ENCODE measurements at places on chromosomes 7 and 10.

DNA sequence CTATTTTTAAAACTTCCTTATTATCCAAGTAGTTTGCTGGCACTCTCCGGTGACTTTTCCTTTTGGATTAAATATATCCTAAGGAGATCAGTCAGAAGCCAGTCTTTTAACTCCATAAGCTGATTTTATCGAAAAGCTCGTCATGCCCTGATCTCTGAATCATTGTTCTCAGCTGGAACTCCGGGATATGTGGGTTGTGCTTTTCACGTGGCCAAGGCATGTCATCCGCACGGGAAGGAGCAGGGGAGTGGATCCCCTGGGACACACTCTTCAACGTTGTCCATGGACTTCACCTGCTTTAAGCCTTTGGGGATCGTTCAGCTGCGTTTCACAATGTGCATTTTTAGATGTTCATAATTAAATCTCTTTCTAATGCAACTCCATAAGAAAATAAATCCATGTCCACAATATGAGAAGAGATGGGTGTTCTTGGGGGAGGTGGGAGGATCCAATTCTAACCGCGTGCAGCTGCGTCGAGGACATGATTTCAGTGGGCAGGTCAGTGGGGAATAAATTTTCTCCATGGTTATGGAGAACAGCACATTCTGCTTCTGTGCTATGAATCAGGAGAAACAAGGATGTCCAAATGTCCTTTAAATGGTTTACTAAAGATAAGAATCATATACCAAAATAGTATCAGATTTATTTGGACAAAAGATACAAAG is 229.5 kb upstream of the ADARB2 start:
- peak; percentile 40 for DNase-seq

- DNase-seq = no peak
These were observed 3.5 kb upstream of the RGS10 start for GRCh38 chr10:119546009-119546408.

GRCh38 chr7:25642849-25643248 is 414.6 kb upstream of the NPVF start:
- DNase-seq = no peak

DNA sequence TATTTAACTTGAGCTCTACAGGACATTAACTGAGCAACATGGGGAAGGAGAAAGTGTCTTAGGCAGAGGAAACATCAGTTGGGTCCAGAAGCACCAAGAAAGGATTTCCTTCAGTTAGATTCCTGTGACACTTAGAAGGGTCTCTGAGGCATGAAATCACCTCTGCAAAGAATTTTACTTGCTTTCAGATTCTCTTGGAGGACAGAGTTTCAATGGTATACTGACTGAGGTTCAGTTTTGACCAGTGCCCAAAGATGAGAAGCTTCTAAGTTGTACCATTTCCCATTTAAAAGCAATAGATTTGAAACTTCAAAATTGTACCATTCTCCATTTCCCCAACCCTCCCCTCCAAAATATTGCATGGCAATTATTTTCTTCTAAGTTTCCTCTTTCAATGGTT is 102.4 kb downstream of the CHCHD3 start:
- DNase-seq = no peak

DNA sequence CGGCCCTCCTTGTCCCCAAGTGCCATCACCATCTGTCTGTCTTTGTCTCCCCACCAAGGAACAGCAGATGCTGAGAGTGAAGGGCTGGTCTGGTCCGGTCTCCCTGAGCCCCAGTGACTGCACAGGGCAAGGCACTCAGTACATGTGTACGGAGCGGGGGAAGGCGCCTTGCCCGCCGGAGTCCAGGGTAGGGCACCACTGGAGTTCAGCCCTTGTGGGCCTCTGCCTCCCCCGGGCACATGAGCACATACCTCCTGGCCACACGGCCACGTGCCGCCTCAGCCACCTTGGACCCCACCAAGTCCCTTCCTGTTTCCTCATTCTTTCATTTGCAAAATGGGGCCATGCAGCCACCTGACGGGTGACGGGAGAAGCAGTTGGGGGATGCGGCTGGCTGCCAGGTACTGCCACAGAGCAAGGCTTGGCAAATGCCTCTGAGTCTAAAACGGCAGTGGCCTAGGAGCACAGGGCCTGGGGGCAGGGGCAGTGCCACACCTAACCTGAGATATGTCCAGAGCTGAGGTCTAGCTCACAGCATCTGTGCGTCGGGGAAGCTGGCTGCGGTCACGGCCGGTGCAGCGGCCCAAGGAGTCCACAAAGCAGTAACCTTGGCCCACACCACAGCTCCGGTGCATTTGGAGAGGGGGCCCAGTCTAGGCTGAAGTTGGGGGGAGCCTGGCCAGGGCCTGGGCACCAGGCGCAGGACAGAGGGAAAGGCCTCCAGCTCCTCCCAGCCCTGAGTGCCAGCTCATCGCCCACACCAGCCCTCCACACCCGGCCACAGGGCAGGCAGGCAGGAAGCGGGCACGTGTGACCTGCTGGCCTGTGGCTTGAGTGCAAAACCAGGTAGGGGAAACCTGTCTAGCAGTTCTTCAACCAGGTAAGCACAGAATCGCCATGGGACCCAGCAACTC is 5.2 kb downstream of the ADAP1 start:
- no peak for DNase-seq

DNA sequence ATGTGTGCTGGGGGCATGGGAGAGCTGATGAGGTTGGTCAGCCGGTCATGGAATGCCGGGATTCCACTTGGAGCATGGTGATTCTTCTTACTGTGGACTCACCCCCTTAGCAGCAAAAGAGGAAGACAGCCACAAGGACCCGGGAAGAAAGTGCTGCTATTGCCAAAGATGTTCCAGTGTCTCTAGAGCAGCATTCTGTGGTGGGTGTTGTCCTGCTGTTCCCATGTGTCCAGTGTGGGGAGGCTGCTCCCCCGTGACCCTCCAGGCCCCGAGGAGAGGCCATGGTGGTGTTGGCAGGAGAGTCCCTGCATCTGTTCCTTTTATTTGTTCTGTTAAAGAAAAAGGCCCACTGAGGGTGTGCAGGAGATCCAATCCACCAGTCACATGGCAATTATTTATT is 499.4 kb downstream of the RPS24 start:
- DNase-seq = no peak

GRCh38 chr7:106744563-106745091 is 83.7 kb upstream of the CCDC71L start:
- DNase-seq = no peak

GRCh38 chr7:44305564-44306507 is 19.6 kb downstream of the CAMK2B start:
- no peak for DNase-seq

DNA sequence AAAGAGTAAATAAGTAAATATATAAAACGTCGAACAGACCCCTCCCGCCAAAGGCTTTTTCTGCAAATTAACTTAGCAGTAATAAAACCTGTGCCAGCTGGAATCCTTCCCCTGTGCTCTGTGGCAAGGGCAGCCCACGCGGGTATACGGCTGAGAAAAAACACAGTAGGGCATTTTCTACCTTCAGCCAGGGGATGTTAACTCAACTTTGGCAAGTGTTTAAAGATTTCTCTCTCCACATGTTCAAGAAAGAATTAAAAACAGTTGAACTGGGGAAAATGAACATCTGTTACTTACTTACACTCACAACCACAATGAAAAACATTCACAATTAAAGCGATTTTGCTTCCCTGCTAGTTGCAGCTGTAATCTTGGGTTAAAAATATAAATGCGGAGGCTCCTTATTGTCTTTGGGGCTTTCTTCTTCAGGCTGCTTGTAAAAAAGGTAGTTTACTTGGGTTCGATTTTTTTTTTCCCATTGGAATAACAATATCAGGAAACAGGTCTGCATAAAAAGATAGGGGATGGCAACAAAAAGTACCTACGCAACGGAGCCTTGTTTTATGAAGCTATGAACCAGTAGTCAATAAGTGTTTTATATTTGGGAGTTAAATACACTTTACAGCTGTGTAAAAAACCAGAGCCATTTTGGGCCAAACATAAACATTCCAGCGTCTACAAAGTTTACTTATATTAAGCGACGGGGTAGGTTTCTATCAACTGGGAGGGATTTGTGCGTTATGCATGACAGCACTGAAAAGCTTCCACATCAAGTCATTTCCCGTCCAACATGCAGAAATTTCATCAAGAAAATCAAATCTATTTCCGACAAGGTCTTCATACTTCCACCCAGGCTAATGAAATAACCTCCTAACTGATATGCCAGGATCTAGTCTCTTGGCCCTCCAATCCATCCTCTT is 132.7 kb downstream of the TAX1BP1 start:
- no peak for DNase-seq

DNA sequence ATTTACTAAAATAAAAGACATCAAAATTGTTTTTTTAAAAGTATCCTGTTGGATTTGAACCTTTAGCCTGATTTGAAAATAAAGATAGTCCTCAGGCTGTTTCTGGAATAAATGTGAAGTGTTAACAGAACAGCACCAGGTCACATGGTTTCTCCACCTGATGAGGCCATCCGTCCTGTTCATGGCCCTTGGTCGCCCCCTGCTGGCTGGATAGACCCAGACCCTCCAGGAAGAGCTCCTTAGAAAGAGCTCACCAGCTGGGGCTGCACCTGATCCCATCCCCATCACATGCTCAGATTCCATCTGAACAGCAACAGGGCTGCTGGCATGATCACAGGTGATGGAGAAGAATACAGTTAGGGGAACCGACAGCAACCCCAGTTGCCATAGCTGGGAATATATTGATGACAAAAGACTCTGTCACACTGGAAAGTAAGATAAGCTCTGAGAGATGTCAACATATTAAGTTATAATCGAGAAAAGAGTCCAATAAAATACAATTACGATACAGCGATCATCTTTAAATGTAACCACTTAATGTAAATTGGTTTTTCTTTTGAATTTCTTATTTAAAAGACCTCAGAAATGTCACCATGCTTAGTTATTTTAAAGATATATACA is 4.8 kb downstream of the OR2A14 start:
- DNase-seq = peak; percentile 17

DNA sequence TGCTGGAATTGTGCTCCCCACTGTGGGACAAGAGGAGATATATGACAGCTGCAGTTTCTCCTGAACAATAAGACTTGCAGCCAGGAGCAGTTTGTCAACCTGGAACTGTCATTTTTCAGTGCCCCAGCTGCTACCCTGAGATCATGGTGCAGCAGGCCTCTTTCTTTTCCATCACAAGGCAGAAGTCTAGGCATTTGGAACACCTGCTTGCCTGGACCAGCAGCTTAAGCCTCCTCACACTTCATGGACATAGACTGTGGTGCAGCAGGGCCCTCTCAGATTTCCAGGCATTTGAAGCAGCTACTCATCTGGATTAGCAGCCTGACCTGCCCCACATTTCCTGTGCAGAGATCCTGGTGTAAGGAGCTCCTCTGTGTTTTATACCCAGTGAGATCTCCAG is 450.7 kb upstream of the TEX47 start:
- DNase-seq = no peak

DNA sequence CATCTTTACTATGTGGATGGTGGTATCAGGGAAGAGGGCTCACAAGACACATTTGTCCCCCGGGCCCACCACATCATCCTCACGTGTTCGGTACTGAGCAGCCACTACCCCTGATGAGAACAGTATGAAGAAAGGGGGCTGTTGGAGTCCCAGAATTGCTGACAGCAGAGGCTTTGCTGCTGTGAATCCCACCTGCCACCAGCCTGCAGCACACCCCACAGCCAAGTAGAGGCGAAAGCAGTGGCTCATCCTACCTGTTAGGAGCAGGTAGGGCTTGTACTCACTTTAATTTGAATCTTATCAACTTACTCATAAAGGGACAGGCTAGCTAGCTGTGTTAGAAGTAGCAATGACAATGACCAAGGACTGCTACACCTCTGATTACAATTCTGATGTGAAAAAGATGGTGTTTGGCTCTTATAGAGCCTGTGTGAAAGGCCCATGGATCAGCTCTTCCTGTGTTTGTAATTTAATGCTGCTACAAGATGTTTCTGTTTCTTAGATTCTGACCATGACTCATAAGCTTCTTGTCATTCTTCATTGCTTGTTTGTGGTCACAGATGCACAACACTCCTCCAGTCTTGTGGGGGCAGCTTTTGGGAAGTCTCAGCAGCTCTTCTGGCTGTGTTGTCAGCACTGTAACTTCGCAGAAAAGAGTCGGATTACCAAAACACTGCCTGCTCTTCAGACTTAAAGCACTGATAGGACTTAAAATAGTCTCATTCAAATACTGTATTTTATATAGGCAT is 9.1 kb upstream of the CSGALNACT2 start:
- DNase-seq = no peak

DNA sequence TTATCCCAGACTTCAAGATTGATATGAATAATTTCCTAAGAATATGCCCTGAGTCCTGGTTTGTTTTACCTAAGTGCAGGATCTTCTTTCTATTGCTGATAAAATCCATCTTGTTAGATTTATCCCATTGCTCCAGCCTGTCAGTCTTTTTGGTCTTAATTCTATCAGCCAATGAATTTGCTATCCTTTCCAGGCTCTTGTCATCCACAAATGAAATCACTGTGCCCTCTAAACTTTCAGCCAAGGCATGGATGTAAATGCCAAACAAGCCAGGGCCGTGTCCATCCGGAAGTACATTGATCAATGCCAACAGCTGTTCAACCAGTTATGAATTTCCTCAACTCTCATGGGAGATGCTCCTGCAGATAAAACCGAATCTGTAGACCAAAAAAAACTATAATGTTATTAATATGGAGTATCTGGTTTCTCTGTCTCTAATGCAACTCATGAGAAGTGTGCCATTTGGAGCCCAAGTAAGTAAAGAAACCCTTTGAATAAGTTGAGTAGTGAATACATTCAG is 40.0 kb downstream of the NPY start:
- no peak for DNase-seq

DNA sequence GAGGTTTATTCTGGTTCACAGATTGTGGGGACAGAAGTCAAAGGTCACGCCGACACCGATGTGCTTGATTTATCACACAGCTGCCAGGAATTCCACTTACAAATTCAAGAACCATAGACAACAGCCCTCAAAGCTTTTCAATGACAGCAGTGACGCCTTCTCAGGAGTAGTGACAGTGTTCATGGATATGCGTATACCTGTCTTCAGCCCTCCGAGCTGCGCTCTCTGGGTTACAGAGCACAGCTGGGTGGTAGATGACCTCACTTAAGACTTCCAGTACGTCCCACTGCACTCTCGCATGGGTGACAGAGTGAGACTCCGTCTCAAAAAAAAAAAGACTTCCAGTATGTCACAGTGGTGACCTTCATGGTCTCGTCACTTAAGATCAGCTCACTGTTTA is 108.5 kb downstream of the TCERG1L start:
- DNase-seq = peak; percentile 45

DNA sequence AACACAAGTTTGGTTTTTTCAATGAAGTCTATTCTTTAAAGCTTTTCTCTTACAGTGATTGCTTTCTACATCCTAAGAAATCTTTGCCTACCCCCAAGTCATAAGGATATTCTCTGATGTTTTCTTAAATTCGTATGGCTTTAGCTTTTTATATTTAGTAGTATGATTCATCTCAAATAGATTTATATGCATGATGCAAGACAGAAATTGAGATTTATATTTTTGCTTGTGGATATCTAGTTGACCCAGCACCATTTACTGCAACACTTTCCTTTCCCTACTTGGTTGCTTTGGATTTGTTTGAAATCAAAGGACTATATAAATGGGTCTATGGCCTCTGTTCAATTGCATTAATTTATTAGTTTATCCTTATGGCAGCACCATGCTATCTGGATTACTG is 113.9 kb downstream of the ZNF438 start:
- DNase-seq = no peak
